ENCODE measurements at places on chromosomes 6 and 20.

DNA sequence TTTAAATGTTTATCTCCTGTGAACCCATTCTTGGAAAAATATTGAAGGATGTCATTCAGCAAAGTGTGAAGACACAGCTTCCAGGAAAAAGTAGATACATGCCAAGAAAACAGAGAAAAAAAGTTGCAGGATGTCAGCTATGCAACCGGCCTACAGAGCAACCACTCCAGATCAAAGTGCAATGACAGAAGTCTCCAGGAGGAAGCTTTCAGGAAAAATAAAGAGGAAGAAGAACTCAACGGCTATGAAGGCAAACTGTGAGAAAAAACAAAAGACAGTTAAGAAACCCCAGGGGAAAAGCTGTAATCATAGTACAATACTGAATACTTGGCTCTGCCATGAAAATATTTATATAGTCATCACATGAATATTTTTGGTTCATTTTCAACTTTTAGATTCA lies 30.6 kb downstream of the REPS1 start:
- no peak for DNase-seq

GRCh38 chr20:19095762-19096161 lies 116.7 kb upstream of the SLC24A3 start:
- DNase-seq, result no peak

GRCh38 chr6:79421001-79421411 lies 116.2 kb downstream of the LCA5 start:
- no peak for DNase-seq

DNA sequence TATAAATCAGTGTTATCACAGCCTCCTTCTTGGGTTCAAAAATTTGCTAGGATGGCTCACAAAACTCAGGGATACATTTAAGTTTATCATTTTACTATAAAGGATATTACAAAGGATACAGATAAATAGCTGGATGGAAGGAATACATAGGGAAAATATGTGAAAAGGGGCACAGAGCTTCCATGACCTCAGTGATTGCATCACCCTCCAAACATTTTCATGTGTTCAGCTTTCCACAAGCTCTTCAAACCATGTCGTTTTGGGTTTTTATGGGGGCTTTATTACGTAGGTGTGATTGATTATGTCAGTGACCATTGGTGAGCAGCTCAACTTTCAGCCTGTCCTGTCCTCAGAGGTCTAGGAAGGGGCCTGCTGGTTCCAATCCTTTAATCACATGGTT lies 68.0 kb downstream of the CYB5R4 start:
- DNase-seq, result no peak

- DNase-seq, result no peak
Observed at GRCh38 chr20:48706710-48707365, 121.0 kb downstream of the PREX1 start.

DNA sequence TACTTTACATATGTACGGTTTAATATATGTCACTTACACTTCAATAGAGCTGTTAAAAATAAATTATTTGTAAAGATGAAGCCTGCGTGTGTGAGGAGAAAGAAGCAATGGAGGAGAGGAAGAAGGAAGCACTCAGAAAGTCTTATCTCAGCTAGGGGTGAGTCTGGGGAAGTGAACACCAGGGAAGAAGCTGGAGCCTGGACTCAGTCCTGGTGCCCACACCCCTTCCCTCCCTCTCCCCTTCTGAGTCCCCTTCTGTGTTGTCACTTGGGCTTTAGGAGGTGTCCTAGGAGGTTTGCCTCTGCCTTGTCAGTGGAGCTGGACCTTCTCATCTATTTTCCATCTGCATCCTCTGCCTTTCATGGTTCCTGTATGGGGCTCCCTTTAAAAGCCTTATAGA lies 1.9 kb downstream of the SIRPB2 start:
- DNase-seq, result no peak

- no peak for DNase-seq
Observed at GRCh38 chr6:39853604-39854003, 61.4 kb downstream of the DAAM2 start.

GRCh38 chr20:32521780-32522525 lies 63.2 kb downstream of the NOL4L start:
- DNase-seq, result peak; percentile 65

DNA sequence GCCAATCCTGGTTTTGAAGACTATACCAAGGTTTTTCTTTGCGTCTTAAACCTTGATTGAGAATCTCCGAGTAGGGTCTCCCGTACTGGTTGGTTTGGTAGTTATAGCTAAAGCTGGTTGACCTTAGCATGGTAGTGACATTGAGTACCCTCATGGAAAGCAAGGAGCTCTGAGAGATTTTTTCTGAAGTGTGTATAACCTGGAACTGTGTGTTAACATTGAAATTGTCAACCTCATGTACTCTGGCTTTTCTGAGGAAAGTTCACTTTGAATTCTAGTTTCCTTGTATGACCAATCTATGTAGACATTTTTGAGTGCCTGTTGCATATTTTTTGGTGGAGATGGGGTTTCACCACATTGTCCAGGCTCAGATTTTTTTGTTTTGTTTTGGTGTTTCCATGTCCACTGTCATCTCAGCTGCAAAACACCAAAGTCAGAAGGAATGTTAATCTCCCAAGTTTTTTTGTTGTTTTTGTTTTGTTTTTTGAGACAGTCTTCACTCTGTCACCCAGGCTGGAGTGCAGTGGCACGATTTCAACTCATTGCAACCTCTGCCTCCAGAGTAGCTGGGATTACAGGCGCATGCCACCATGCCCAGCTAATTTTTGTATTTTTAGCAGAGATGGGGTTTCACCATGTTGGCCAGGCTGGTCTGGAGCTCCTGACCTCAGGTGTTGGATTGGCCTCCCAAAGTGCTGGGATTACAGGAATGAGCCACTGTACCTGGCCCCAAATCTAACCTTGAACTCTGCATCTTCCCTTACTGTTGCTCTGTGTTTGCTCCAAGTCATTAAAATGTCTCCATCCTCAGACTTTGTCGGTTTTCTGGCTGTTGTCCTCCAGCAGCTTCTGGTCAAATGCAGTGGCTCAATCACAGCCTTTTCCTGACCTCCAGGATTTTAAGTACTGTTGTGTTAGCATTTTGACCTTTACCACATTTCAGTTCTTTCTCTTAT lies 4.3 kb downstream of the RPS12 start:
- DNase-seq, result peak; percentile 44

GRCh38 chr6:10633216-10633615 lies 61.2 kb downstream of the C6orf52 start:
- peak; percentile 57 for DNase-seq

DNA sequence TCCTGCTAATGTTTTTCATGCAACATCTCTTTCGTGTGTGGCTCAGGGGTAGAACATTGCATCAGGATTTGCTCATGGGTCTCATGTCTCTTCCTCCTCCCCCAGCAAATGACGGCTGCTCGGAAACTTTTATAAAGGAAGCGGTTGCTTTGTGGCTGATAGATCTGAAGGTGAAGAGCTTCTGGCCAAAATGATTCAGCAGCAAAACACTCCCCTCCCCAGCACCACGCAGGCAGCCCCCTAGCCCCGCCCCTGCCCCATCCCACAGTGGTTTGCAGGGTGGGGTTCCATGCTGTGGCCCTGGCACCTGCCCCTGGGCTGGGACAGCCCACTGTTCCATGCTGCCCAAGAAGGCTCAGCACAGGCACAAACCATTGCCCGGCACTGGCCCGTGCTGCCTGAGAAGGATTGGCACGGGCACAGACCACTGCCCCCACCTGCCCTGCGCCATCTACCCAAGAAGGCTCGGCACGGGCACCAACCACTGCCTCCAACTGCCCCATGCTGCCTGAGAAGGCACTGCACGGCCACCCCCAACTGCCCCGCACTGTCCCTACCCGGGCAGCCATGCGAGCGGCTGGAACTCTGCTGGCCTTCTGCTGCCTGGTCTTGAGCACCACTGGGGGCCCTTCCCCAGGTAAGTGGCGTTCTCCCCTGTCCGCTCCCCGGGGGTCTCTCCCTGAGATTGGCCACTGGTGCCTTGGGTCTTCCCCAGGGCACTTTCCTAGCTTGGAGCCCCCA lies at the start of gene CST7:
Gene CST7 (plus strand): TSS at position 331 of the 741 bp plus-strand sequence. CDS start 237 bp downstream, at position 568.
- DNase-seq, result peak; percentile 91

DNA sequence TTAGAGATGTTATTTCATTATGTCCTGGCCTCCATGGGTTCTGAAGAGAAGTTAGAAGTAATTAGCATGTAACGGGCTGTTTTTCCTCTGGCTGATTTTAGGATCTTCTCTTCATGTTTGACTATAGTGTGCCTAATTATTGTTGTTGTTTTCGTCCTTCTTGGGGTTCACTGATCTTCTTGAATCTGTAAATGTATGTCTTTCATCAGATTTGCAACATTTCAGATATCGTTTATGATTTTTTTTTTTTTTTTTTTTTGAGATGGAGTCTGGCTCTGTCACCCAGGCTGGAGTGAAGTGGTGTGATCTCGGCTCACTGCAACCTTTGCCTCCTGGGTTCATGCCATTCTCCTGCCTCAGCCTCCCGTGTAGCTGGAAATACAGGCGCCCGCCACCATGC lies 246.7 kb downstream of the TFAP2C start:
- no peak for DNase-seq

DNA sequence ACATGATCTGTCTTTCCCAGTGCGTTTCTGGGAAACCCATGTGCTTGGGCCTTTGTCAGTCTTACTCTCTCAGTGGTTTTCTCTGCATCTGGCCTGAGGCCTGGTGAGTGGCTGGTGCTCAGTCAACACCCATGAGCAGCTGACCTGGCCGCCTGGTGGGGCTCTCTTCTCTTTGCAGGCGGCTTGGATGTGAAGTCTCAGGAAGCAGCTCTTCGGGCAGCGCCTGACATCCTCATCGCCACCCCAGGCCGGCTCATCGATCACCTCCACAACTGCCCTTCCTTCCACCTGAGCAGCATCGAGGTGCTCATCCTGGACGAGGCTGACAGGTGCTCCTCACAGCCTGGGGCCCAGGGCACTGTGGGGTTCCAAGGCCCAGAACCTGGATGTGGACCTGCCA lies 10.8 kb downstream of the DDX27 start:
- DNase-seq, result no peak

DNA sequence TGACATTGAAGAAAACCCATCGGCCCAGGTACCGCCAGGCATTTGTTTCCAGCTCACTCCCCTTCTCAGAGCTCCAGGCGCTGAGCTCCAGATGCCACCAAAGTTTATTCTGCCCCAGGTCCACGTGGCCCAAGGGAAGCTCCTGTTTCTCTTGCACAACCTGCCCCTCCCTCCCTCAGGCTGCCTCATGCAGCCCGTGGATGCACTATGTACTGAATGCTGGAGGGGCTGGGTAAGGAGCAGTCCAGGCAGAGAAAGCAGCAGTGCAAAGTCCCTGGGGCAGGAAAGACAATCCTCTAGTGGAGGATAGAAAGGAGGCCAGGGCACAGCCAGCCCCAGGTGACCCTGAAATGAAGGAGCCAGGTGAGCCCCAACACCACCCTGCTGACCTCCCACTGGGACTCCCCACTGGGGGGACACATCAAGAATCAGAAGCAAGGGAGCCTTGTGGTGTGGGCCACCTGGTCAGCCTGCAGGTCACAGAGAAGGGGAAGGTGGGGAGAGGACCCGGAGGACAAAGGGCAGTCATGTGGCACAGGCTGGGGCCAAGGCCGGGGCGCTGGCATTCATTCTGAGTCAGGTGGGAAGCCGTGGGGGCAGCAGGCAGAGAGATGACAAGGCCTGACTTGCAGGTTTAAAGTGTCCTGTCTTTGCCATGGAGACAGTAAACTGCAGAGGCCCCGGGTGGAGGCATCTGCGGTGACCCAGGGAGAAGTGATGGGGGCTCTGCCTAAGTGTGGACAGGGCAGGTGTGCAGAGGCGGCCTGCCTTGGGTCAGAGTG lies 230.1 kb downstream of the PREX1 start:
- no peak for DNase-seq

GRCh38 chr6:43070028-43070632 lies 6.0 kb upstream of the PTK7 start:
- peak; percentile 44 for DNase-seq

- no peak for DNase-seq
Observed at GRCh38 chr6:68158256-68158655, 476.8 kb upstream of the ADGRB3 start.

DNA sequence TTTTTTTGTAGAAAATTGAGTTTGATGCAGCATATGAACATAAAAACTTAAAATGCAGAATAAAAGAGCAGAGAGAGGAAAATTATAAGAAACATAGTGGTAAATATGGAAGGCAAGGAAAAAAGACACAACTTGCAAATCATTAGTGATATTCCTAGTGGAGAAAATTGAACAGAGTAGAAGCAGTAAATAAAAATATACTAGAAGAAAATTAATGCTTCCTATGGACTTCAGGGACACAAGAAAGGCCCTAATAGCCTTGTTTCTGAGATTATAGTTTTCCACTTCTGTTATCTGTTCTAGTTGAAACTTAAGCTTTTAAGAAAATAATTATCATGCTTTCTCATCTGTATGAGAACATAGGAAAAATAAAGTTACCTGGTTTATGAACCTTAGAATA lies 25.6 kb upstream of the ADIG start:
- DNase-seq, result no peak

GRCh38 chr6:132354517-132355167 lies 46.6 kb downstream of the MOXD1 start:
- DNase-seq, result peak; percentile 15

DNA sequence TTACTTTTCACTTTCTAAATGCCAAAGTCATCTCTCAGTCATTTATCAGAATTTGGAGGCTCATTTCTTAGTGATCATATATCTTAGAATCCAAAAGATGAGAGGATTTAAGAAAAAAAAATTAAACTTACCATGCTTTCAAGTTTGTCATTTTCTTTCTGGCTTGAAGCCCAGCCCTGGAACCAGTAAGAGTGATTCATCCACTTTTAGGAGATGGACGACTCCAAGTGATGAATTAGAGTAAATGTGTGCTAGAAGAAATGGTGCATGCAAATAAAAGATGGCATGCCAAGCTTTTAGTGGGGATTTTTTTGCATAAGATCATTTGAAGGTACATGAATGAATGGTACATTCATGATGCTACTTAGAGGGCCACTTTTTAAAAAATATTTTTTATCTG lies 20.1 kb downstream of the PLCB1 start:
- no peak for DNase-seq

DNA sequence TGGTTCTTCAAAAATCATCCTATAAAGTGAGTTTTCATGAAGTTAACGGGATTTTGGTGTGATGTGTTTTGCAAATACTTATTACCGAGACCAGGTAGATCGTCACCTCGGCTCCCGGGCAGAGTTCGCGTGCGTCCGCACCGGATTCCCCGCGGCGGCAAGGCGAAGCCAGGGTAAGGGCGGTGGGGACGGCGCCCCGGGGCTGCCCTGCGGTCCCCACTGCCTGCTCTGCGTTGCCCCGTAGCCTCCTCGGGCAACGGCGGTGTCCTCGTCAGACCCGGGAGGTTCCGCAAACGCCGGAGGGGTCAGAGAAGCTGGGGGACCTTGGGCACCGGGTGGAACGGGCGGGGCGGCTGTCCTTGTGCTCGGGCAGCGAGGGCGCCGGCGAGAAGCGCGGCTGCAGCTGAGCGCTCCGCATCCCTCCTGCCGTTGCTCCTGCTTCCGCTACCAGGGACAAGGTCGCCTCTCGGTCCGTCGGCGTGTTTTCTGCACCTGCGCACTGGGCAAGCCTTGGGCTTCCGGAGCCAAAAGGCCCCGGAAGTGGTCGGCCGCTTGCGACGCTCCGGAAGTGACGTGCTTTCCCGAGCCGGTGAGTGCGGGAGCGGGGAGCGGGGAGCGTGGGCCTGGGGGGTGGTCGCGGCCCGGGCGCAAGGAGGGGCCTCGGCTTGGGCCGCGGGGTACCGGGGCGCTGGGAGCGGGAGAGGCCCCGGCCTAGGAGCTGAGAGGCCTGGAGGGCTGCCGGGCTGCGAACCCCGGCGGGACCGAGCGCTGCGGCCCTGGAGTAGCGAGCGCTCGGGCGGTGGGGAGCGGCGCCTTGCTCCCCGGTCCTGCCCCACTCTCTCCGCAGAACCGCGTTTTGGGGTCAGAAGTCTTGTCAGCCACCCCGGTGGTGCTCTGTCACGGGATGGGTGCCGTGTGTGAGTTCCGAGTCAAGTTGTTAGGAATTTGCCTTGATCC lies at the start of gene MTG2:
Gene MTG2 (plus strand): TSS at position 560 of the 957 bp plus-strand sequence. CDS start 10,393 bp downstream, outside the sequence.
- peak; percentile 97 for DNase-seq

Data from activated CD4-positive, alpha-beta T cell treated with anti-CD3 and anti-CD28 coated beads, Interleukin-2, Interleukin-6, amounts not matched to agents 100 ng/mL and 50 ng/mL, durations not matched to agents 16 hours and 8 hours (primary cell).